NCI-H1048 (cell line): ENCODE measurements at places on chromosomes 4 and X.

DNA sequence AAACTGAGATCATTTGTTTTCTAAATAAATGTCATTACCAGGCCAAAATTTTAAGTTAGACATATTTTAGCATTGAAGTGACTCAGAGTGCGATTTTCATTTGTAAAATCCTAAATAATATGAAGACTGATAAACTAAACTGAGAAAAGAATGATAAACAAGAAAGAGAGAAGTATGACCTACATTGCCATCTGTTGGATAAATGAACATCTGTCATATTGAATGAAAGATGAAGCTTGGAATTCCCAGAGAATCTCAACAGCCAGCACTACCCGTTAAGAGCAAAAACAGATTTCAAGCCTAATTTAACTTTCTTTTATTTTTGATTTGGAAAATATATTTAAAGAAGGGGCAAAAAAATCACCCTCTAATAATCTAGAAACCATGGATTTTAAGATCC, 591.0 kb upstream of the ATOH1 start:
- no peak for DNase-seq

DNA sequence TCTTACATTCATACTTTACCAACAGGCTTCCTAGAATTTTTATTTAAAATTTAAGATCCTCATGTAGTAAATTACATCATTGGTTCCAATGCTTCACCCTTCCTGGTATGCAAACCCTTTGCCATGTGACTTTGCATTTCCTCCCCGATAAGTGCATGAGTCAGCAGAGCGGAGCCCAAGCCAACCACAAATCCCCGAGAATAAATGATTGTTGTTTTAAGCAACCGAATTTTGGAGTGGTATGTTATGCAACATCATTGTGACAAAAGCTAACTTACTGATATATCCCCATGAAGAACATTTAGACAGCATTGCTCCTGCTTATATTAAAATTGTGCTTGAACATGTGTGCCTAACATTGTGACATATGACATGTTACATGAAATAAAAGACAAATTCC, 199.4 kb upstream of the DDX53 start:
- DNase-seq, result no peak

- DNase-seq, result no peak
Measured at GRCh38 chr4:4361883-4362282, 25.0 kb upstream of the NSG1 start.

GRCh38 chrX:68719904-68720614, 72.6 kb downstream of the STARD8 start:
- no peak for DNase-seq

GRCh38 chrX:25523574-25524540, 508.1 kb upstream of the ARX start:
- DNase-seq, result no peak

DNA sequence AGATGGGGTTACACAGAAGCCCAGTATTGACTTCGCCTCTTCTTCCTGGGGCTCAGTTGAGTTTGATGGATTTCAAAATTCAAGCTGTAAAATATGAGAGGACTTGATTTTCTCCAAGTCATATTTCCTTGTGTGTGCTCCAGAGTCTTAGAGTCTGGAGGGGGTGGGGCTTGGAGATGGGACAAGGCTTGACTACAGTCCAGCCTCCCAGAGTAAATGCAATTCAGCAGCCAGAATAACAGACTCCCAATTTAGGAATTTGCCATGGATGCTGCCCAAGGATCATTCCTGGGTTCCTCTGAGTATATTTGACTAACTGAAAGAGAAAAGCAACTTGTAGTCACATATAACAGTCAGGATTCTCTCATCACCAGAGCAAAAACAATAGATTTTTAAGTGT, 53.7 kb upstream of the RBPJ start:
- DNase-seq, result no peak

- DNase-seq, result no peak
Measured at GRCh38 chr4:13399257-13399656, 84.9 kb downstream of the RAB28 start.

DNA sequence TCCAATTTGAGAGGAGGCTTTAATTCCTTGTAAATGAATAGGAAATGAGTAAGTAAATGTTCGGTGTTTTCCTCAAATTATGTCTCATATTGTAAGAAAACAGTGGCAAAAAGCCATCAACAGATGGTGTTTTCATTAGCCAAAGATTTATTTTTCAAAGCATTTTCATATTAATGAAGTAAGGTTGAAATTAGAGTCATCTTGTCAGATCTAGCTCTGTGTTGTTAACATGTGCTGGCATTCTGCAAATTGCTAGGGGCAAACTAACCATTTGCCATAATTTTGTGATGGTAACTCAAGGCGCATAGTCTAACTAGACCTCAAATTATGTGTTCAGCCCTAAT, 24.7 kb downstream of the MID2 start:
- DNase-seq, result no peak

- no peak for DNase-seq
Measured at GRCh38 chr4:6222761-6223292, 22.5 kb upstream of the JAKMIP1 start.

GRCh38 chr4:57048590-57049304, 61.4 kb downstream of the IGFBP7 start:
- no peak for DNase-seq

GRCh38 chr4:107736924-107737448, 17.0 kb upstream of the PAPSS1 start:
- no peak for DNase-seq

- no peak for DNase-seq
Measured at GRCh38 chrX:74292808-74293123, 11.2 kb upstream of the ZCCHC13 start.

GRCh38 chr4:17475481-17475880, 36.4 kb downstream of the QDPR start:
- DNase-seq, result no peak

GRCh38 chr4:151803246-151803645, 42.4 kb upstream of the GATB start:
- DNase-seq, result no peak

DNA sequence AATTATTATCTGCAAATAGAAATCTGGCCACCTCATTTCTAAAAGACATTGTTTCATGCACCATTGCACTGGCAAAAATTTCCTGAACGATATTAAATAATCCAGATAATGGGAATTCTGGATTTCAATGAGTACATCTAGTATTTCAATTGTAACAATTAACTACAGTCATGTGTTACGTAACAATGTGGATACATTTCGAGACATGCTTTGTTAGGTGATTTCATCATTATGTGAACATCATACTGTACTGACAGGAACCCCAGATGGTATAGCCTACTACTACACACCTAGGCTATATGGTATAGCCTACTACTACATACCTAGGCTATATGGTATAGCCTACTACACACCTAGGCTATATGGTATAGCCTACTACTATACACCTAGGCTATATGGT, 14.8 kb downstream of the LAMTOR3 start:
- no peak for DNase-seq

DNA sequence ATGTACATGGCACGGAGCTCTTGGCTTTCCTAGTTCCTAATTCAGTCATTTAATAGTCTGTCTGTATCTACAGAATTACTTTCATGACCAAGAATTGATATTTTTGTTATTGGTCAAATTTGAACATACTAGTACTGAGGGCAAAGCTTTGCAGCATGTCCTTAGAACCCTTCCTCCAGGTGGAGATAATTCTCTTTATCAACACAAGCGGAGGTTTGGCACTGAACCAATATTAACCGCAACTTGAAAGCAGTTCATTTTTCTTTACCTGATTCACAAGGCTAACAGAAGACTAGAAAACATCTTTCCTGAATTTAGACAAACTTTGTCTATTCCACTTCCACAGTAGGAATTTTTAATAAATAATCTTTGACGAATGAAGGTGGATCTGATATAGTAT, 73.8 kb downstream of the TACR3 start:
- no peak for DNase-seq

GRCh38 chr4:184671101-184671500, 21.6 kb downstream of the PRIMPOL start:
- DNase-seq, result no peak

DNA sequence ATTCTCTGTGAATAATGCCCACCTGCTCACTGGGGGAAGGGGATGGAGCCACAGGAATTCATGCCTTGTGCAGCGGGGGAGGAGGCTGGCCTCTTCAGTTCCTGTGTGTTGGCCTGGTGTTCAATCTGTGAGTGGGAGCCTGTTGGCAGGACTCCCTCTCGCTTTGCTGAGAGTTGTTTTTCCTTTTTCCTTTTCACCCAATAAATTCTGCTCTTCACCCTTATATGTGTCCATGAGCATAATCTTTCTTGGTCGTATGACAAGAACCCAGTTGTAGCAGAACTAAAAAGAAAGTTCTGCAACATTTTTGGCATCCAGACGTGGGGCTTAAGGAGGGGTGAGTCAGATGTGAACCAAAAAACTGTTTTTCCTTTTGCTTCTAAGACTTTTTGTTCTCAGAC, 235.2 kb upstream of the HDX start:
- DNase-seq, result no peak

GRCh38 chr4:138107023-138107422, 135.1 kb downstream of the SLC7A11 start:
- no peak for DNase-seq

DNA sequence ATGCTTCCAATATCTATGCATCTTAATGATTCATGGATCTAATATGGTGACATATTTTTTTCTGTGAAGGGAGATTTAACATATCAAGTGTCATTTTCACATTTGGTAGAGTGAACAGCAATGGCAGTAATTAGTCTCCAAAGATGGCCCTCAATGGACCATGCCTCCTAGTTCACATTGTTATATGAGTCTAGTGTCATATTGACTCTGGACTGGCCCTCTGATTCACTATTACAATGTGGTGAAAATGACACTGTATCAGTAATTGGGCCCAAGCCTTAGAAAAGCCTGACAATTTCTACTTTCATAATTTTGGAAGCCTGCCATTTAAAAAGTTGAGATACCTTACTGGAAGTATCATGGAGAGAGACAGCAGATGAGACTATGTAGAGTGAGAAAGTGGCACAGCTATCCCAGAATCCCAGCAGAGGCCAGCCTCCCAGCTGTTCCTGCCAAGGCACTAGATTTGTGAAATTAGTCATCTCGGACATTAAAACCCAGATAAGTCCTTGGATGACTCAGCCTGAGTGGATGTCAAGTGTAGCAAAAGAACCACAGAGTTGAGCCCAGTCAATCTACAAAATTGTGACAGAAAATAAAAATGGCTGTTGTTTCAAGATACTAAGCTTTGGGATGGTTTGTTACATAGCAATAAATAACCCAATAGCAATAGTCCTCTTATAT, 68.4 kb downstream of the ARHGEF38 start:
- no peak for DNase-seq

GRCh38 chr4:187432310-187432709, 563.3 kb upstream of the ZFP42 start:
- no peak for DNase-seq

GRCh38 chrX:110284159-110284558, 33.7 kb downstream of the AMMECR1 start:
- DNase-seq, result no peak

DNA sequence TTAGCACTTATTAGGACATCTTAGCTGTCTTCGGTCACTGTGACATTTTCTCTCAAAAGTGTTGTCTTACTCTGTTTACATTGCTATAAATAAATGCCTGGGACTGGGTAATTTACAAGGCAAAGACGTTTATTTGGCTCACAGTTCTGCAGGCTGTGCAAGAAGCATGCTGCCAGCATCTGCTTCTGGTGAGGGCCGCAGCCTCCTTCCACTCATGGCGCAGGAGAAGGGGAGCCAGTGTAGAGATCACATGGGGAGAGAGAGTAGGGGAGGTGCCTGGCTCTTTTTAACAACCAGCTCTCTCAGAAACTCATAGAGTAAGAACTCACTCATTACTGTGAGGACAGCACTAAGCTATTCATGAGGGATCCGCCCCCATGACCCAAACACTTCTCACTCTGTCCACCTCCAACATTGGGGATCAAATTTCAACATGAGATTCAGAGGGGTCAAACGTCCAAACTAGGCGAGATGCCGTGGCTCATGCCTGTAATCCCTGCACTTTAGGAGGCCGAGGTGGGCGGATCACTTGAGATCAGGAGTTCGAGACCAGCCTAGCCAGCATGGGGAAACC, 43.5 kb upstream of the HERC6 start:
- DNase-seq, result no peak

DNA sequence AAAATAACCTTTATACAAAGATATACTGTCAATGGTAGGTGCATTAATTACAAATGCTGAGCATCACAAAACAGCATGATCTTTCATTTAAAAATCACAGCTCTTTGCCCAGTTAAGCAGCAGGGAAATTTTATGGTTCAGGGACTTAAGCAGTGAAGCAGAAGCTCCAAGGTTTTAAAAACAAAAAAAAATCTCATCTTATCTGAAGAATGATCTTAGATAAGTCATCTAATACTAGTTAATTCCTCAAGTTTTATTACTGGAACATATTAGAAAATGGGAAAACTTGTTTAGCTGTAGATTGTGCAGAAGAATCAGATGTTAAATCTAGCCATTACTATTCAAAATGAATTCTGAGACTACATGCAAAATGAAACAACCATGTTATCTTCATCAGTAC, 289.9 kb downstream of the GASK1B start:
- DNase-seq, result no peak

DNA sequence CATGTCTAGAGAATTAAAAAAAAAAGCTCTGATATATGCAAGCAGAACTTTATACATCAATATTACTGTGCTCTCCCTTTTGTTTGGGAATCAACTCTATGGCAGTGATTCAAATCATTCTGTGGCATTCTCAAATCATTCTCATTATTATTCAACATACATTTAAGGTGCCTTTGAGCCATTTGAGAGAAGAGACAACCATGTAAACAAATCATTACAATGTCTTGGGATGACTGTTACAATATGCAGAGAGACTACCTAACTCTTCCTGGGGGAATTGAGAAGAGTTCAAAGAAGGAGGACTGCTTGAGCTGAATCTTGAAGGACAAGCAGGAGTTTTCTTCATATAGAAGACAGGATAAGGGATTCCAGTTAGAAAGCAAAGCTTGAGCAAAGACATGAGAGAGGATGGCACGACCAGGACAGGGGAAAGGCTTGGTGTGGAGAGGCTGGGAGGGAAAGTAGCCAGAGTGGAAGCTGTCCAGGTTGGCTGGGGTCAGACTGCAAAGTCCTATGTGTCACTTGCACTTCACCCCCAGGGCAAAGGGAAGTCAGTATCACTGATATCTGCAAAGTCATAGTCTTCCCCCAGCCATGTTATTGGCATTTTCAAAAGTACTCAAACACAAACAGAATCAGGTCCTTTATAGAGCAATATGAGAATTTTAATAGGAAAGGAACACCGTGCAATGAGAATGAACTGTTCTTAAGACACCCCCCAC, 9.0 kb downstream of the SEC24D start:
- no peak for DNase-seq

DNA sequence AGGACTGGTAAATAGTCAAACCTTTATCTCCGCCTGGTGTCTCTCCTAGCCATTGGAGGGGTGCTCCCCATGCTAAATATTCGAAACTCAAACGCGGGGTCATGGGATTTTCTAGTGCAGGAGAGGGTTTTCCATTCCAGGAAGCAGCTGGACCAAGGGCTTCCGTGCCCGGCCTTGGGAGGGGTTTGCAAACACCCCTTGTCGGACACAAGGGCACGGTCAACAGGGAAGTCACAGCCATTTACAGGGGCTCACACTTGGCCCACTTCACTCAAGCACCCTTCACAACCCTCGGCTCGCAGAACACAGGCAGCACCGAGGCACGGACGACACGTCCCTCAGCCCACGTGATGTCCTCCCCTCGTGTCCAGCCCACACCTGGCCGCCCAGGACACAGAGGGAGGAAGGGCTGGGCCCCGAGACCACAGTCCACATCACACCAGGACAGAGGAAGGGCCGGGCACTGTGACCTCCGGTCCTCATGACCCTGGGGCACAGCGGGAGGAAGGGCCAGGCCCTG, 10.3 kb upstream of the PLCXD1 start:
- DNase-seq, result no peak

- DNase-seq, result no peak
Measured at GRCh38 chr4:63233671-63234070, 1175.6 kb downstream of the TECRL start.
